ENCODE measurements at places on chromosomes 5 and 9. TPM values are rescaled to one million over a fixed set of nuclear protein-coding genes. Genes with fewer than 3 reads are reported as not detected.

GRCh38 chr5:28691526-28691925 lies 1653.1 kb upstream of the CDH9 start:
- no peak for DNase-seq

DNA sequence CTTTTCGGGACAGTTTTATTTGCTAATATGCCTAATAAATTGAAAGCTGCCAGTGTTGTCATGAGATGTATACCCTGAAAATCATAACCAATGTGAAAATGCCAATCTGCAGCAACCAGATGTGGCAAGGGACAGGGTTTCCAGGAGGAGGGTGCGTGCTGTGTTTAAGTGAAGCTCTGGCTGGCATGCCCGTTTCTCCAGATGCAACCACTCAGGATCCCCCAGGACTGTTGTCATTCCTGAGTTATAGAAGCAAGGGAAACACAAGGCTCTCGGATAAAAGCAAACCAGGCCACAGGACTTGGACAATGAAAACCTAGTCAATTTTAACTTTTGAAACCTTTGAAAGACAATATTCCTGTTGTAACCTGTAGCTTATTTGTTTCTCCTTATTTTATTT lies 360.2 kb downstream of the SLIT3 start:
- no peak for DNase-seq

NMUR2 gene
- total RNA-seq = not detected

ADAMTSL1 gene
- total RNA-seq = not detected

- no peak for DNase-seq
Observed at GRCh38 chr5:82406205-82406773, 128.1 kb upstream of the RPS23 start.

GRCh38 chr9:114016101-114016500 lies 62.0 kb downstream of the AMBP start:
- DNase-seq = no peak

ACSL6 gene
- 26.3 TPM for total RNA-seq

DNA sequence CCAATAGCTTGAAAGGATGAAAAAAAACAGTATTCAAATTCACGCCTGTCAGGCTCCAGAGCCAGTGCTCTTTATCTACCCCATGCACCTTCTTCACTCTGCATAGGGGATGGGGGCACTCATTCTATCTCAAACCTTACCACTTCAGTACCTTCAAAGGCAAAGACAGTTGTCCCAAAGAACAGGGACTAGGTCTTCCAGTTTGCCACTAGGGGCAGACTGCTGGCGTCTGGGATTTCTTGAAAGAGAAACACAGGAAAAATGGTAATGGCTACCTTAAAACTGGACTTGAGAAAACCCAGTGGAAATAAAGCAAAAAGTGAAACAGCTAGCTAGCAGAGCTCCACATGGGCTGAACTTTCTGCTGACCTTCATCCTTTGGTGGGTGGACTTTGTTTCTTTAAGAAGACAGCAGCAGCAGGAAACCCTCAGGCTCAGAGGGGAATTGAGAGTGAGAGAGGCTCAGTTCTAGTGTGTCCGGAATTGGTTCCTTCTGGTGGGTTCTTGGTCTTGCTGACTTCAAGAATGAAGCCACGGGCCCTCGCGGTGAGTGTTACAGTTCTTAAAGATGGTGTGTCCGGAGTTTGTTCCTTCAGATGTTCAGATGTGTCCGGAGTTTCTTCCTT lies 41.0 kb upstream of the SLC36A1 start:
- DNase-seq = no peak

- no peak for DNase-seq
Observed at GRCh38 chr9:34884747-34885189, 73.3 kb upstream of the PHF24 start.

- no peak for DNase-seq
Observed at GRCh38 chr9:87245271-87245670, 252.4 kb upstream of the DAPK1 start.

- DNase-seq = no peak
Observed at GRCh38 chr5:56534102-56534829, 281.1 kb upstream of the MAP3K1 start.

Data from T-cell (primary cell).